ENCODE measurements at places on chromosomes 12 and 14. TPM values are rescaled to one million over a fixed set of nuclear protein-coding genes. Genes with fewer than 3 reads are reported as not detected.

KLHL28 gene
- 14.4 TPM for total RNA-seq

LALBA gene
- total RNA-seq, result not detected

RPS6KL1 gene
- total RNA-seq, result 16.4 TPM

TAC3 gene
- not detected for total RNA-seq

CCDC175 gene
- total RNA-seq, result 0.24 TPM

SYNE2 gene
- total RNA-seq, result 314 TPM

SERPINA1 gene
- 25.4 TPM for total RNA-seq

RNASE7 gene
- total RNA-seq, result not detected

ACRBP gene
- 11.4 TPM for total RNA-seq

PMCH gene
- not detected for total RNA-seq

GPX2 gene
- not detected for total RNA-seq

ZNF891 gene
- 7.0 TPM for total RNA-seq

CCDC177 gene
- total RNA-seq, result not detected

KRT85 gene
- not detected for total RNA-seq

GRCh38 chr12:90922145-90922627 is 32.8 kb downstream of the CCER1 start:
- no peaks in the 10 kb centered on the region for H3K4me1 ChIP-seq
- DNase-seq, result no peak
- H3K27ac ChIP-seq, result no peak overlapping the region
- H3K27me3 ChIP-seq, result no peaks in the 10 kb centered on the region

GRCh38 chr12:3278681-3279414 is 201.7 kb downstream of the TSPAN9 start:
- H3K4me1 ChIP-seq, result peaks cover 32% of the 10 kb centered on the region
- H3K27ac ChIP-seq, result peak overlapping the region; percentile 58
- H3K4me3 ChIP-seq, result no peak overlapping the region

- peaks cover 21% of the 10 kb centered on the region for H3K4me1 ChIP-seq
- H3K27ac ChIP-seq, result no peak overlapping the region
- no peaks in the 10 kb centered on the region for H3K36me3 ChIP-seq
- H3K4me3 ChIP-seq, result no peak overlapping the region
Observed at GRCh38 chr12:85829391-85829790, 6.8 kb downstream of the RASSF9 start.

GRCh38 chr12:9378430-9378835 is 170.2 kb upstream of the PZP start:
- no peak overlapping the region for H3K27ac ChIP-seq
- no peaks in the 10 kb centered on the region for H3K36me3 ChIP-seq
- no peaks in the 10 kb centered on the region for H3K27me3 ChIP-seq
- no peak for DNase-seq
- no peaks in the 10 kb centered on the region for H3K4me1 ChIP-seq

DNA sequence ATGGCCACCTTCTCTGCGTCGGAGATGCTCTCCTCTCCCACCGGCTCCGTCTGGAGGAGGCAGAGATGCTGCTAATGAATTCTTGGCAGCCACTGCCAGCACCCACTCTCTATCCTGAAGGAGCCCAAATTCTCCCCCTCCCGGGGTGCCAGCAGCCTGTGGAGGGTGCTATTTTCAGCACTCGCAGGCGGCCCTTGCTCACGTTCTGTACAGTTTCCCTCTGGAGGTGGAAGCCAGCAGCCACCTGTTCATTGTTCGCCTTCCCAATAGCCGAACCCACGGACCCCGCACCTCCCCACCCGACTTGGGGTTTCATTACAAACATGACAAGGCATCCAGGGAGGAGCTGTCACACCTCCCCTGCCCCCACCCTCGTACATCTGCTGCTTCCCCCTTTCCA is 27.8 kb downstream of the SNRNP35 start:
- no peak overlapping the region for H3K4me3 ChIP-seq
- H3K36me3 ChIP-seq, result peaks cover 9% of the 10 kb centered on the region
- H3K27me3 ChIP-seq, result no peaks in the 10 kb centered on the region
- no peak overlapping the region for H3K27ac ChIP-seq

- no peak overlapping the region for H3K4me3 ChIP-seq
- H3K4me1 ChIP-seq, result no peaks in the 10 kb centered on the region
- H3K27ac ChIP-seq, result no peak overlapping the region
- peaks cover 25% of the 10 kb centered on the region for H3K36me3 ChIP-seq
- no peak for DNase-seq
Observed at GRCh38 chr12:15899282-15899870, 11.8 kb upstream of the DERA start.

DNA sequence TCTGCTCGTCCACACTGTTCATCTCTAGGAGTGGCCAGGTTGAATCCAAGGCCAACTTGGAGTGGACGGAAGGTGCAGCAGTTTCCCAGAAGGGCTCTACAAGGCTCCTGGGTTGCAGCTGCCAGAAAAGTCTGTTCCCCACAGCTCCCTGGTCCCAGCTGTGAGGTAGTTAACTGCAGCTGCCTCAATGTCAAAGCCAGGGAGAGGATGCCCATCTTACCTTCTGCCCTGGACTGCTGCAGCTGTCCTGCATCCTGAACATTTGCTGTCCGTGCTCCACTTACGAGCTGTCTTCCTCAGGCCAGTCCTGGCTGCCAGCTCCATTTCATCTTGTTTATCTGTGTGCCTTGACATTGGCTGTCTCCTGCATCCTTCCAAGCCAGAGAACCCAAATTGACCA is 227.3 kb downstream of the SLC41A2 start:
- H3K27ac ChIP-seq, result no peak overlapping the region
- H3K27me3 ChIP-seq, result no peaks in the 10 kb centered on the region
- no peaks in the 10 kb centered on the region for H3K36me3 ChIP-seq
- H3K4me1 ChIP-seq, result peaks cover 4% of the 10 kb centered on the region

DNA sequence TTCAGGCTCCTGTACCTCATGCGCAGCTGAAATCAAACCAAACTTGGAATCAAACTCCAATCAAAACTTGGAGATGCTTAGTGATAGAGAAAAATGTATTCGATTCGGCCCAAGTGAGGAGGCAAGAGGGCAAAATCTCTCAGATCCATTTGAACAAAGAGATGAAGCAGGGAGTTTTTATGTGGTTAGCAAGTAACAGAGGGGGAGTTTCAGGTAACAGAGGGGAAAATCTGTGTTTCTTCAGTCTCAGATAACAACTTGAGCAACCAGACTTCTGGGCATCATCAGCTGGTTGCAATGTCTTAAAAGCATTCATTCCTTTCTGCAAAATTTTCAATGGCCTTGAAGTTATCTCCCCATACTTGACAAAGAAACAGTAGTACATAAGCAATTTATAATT is 245.1 kb upstream of the AVPR1A start:
- H3K27me3 ChIP-seq, result no peaks in the 10 kb centered on the region
- H3K36me3 ChIP-seq, result no peaks in the 10 kb centered on the region

GRCh38 chr12:109813810-109814416 is 19.3 kb downstream of the TRPV4 start:
- no peak overlapping the region for H3K4me3 ChIP-seq
- H3K27ac ChIP-seq, result no peak overlapping the region
- no peak for DNase-seq
- H3K27me3 ChIP-seq, result no peaks in the 10 kb centered on the region
- H3K36me3 ChIP-seq, result no peaks in the 10 kb centered on the region
- H3K4me1 ChIP-seq, result no peaks in the 10 kb centered on the region

DNA sequence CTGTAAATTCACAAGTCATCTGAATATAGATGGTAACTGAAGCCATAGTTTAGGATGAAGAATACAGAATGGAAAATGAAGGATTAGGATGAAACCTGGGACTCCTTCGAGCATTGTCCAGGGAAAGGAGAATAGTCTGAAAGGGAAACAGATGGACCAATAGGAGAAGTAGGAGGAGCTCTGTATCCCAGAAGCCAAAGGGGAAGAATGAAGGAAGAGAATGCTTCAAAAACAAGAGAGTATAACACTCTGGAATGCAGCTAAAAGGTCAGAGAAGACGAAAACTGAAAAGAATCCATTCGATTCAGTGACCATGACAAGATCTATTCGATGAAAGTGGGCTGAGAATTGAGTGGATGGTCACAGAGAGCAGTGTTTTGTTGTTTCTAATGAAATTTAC is 1.0 kb downstream of the GMFB start:
- peaks cover 16% of the 10 kb centered on the region for H3K4me1 ChIP-seq
- no peak for DNase-seq
- no peaks in the 10 kb centered on the region for H3K27me3 ChIP-seq
- H3K4me3 ChIP-seq, result peak overlapping the region; percentile 34

DNA sequence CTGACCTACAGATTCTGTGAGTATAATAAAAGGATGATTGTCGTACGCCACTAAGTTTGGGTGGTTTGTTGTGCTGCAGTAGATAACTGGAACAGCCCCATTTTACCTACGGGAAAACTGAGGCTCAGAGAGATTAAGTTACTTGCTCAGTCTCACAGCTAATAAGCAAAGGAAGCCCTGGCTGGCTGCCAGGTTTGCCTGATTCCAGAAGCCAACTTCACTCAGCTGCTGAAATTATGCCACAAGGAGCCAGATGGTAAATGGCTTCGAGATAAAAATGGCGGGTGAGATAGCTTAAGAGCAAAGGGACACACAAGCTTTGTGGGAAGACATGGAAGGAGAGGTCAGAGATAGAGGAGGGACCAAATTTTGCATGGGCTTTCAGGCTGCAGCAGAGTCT is 191.5 kb upstream of the NOS1 start:
- H3K4me3 ChIP-seq, result no peak overlapping the region
- no peak overlapping the region for H3K27ac ChIP-seq
- H3K36me3 ChIP-seq, result no peaks in the 10 kb centered on the region
- DNase-seq, result peak; percentile 27

DNA sequence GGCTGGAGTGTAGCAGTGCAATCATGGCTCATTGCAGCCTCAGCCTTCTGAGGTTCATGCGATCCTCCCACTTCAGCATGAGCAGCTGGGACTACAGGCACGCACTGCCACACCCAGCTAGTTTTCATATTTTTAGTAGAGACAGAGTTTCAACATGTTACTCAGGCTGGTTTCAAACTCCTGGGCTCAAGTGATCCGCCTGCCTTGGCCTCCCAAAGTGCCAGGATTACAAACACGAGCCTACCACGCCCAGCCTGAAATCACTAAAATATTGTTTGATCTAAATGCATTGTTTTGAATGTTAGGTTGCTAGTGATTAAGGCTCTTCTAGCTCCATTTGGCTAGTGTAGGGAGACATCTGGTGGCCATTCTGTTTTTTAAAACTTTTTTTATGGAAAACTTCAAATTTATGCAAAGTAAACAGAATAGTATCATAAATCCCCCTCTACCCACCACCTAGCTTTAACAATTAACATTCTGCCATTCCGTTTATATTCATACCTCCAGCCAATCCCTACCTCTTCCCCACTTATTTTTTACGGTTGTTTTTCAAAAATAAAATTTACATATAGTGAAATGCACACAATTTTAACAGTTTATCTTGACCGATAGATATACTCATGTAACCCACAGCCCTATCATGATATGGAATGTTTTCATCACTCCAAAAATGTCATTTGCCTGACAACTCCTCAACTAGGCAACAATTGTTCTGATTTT is 37.8 kb downstream of the MYO1H start:
- H3K4me3 ChIP-seq, result no peak overlapping the region
- no peaks in the 10 kb centered on the region for H3K4me1 ChIP-seq
- no peaks in the 10 kb centered on the region for H3K36me3 ChIP-seq
- DNase-seq, result no peak
- no peak overlapping the region for H3K27ac ChIP-seq

GRCh38 chr14:59704054-59704645 is 127.5 kb upstream of the CCDC175 start:
- H3K4me1 ChIP-seq, result no peaks in the 10 kb centered on the region
- no peak for DNase-seq
- H3K27me3 ChIP-seq, result no peaks in the 10 kb centered on the region
- no peak overlapping the region for H3K4me3 ChIP-seq

- peak overlapping the region; percentile 61 for H3K27ac ChIP-seq
- no peaks in the 10 kb centered on the region for H3K27me3 ChIP-seq
- peaks cover 34% of the 10 kb centered on the region for H3K36me3 ChIP-seq
- no peak for DNase-seq
Observed at GRCh38 chr12:56591961-56592360, 38.2 kb downstream of the BAZ2A start.

- no peaks in the 10 kb centered on the region for H3K36me3 ChIP-seq
- no peaks in the 10 kb centered on the region for H3K27me3 ChIP-seq
- H3K27ac ChIP-seq, result peak overlapping the region; percentile 94
- H3K4me3 ChIP-seq, result peak overlapping the region; percentile 85
Observed at GRCh38 chr12:48198672-48198971, 4.5 kb downstream of the OR10AD1 start.

GRCh38 chr14:23600806-23601205 is 22.2 kb upstream of the JPH4 start:
- no peak overlapping the region for H3K4me3 ChIP-seq
- H3K27me3 ChIP-seq, result no peaks in the 10 kb centered on the region
- no peak overlapping the region for H3K27ac ChIP-seq
- H3K4me1 ChIP-seq, result no peaks in the 10 kb centered on the region

DNA sequence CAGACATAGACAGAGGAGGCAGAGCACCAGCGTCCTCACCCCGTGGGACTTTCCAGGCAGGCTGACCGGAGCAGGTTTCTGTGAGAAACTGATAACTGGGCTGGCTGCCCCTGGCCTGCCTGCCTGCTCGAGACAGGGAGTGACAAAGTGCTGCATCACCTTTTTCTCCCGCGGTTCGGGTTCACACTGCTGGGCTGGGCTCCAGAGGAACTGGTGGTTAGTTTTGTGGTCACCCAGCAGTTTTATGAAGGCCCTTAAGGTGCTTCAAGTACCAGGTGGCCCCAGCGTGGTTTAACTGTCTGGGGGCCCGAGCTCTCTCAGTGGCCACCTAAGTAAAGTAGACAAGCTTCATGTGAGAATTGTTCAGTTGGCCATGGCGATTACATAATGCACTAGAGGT is 1073.6 kb downstream of the BCL11B start:
- H3K4me1 ChIP-seq, result no peaks in the 10 kb centered on the region
- peak; percentile 6 for DNase-seq
- no peak overlapping the region for H3K4me3 ChIP-seq
- no peaks in the 10 kb centered on the region for H3K27me3 ChIP-seq
- no peak overlapping the region for H3K27ac ChIP-seq
- H3K36me3 ChIP-seq, result no peaks in the 10 kb centered on the region

- H3K27me3 ChIP-seq, result no peaks in the 10 kb centered on the region
- peak overlapping the region; percentile 74 for H3K27ac ChIP-seq
- H3K36me3 ChIP-seq, result no peaks in the 10 kb centered on the region
- peak; percentile 26 for DNase-seq
Observed at GRCh38 chr12:47903927-47904712, 674 bp downstream of the VDR start.

DNA sequence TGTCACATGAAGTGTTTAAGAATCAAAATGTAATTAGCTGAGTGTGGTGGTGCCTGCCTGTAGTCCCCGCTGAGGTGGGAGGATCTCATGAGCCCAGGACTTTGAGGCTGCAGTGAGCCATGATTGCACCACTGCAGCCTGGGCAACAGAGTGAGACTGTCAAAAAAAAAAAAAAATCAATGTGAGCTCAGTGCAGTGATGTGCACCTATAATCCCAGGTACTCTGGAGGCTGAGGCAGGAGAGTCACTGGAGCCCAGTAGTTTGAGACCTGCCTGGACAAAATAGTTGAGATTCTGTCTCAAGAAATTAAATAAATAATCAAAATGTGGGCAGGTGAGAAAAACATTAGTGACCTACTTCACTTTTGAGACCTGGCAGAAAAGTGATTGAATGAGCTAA is 140.0 kb downstream of the MON2 start:
- H3K27me3 ChIP-seq, result no peaks in the 10 kb centered on the region
- DNase-seq, result no peak
- H3K36me3 ChIP-seq, result no peaks in the 10 kb centered on the region
- H3K27ac ChIP-seq, result peak overlapping the region; percentile 99
